Stimulated activated CD4-positive, alpha-beta T cell treated with anti-CD3 and anti-CD28 coated beads, Interleukin-12 subunit alpha, Interleukin-12 subunit beta, amount 100 ng/mL, for 48 hours (primary cell): ENCODE measurements at places on chromosomes 6 and 20.

GRCh38 chr6:117676577-117677218 is 1.4 kb downstream of the NUS1 start:
- DNase-seq: no peak

- no peak for DNase-seq
Measured at GRCh38 chr6:17927705-17928104, 59.7 kb downstream of the KIF13A start.

DNA sequence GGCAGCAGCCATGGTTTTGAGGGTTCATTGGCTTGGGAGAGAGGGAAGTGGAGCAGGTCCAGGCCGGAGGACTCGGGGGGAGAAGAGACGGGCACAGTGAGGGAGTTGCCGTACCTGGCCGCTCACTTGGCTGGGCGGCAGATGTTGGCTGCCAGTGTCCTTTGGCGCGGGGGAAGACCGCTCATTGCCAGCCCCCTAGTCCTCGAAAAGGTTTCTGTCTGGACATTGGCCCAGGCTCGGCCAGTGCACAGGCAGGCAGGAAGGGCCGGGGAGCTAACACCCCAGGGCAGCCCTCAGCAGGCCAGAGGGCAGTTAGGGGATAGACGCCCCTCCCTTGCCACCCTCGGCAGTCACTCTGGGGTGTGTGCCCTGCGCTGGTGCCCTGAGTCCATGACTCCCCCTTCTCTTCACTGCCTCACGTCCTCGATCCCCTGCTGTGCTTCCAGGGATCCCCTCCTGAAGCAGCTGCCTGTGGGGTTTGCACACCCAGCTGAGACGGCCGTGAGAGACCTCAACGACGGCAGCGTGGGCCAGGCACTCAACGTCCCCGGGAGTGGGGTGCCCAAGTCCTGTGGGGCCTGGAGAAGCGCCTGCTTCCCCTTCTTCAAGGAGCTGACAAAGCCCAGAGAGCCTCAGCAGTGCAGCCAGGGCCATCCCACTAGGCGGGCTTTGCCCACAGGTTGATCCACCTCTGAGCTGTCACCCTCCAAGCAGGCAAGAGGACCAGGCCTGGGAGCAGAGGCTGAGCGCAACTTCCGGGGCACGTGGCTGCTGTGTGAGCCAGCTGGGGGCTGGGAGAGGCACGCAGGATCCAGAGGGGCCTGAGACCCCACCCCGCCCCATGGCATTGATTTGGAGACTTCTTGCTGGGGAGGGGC is 20.4 kb downstream of the RBM38 start:
- DNase-seq: no peak

DNA sequence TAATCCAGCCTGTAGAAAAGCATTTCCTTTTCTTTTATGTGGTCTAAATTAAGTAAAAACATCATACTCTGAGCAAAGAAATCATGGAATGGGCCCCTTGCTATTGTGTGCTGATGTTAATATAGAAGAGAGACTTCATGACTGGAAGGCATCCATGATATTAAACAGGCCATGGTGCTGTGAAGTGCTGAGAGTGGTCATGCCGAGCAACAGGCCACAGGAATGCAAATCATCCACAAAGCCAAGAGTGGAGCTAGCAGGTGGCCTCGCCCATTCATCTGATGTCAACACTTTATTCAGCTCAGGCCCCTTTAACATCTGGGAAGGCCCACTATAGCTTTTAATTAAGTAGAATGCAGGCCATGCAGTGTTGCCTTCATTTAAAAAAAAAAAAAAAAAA is 115.2 kb upstream of the HMGCLL1 start:
- no peak for DNase-seq

- DNase-seq: no peak
Measured at GRCh38 chr20:58709703-58710039, 17.1 kb downstream of the NPEPL1 start.

DNA sequence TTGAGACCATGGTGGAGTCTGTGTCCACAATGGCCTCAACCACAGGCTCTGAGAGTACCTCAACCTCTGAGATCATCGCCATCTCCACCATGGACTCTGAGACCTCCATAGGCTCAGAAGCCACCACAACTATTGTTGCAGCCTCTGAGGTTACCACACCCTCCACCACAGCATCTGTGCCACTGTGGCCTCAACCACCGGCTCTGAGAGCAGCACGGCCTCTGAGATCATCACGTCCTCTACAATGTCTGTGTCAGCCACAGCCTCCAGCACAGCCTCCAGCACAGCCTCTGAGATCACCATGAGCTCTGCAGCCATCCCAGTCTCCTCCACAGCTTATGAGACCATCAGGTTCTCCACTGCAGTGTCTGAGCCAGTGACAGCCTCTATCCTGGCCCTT is 19.4 kb upstream of the MUC21 start:
- no peak for DNase-seq

DNA sequence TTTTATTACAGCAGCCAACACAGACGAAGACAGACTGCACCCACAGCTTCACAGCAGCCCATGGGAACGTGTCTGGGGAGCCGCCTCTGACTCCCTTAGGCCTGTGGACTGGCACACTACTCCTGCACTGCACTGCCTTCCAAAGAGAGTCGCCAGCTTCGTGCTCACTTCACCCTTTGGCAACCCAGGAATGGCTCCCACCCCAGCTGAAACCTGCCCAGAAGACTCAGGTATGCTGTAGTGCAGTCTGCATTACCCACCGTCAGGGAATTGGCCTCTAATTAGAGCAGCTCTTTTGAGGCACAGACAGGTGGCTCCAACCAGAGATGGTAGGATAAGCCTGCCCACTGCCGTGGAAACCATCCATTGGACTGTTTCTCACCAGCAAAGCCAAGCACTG is 39.9 kb upstream of the FRMD1 start:
- DNase-seq: no peak

GRCh38 chr20:43438578-43439316 is 18.9 kb upstream of the SRSF6 start:
- DNase-seq: no peak

GRCh38 chr20:33556246-33556645 is 66.3 kb downstream of the CBFA2T2 start:
- no peak for DNase-seq

GRCh38 chr20:44186201-44186600 is 787 bp downstream of the JPH2 start:
- no peak for DNase-seq

DNA sequence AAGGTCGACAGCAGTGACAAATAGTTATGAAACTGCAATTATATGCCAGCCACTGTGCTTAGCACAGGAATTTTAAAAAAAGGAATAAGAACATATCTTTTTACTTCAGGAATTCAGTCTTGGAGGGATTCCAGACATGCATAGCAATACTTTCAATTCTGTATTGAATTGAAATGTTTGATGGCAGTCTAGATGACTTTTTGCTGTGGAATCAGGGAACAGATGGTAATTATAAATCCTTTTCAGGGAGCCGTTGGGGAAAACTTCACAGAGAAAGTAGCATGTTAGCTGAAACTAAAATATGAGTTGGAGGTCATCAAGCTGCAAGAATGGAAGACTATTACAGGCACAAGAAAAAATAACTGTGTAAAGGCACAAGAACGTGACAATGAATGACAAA is 74.8 kb downstream of the IMPG1 start:
- no peak for DNase-seq

DNA sequence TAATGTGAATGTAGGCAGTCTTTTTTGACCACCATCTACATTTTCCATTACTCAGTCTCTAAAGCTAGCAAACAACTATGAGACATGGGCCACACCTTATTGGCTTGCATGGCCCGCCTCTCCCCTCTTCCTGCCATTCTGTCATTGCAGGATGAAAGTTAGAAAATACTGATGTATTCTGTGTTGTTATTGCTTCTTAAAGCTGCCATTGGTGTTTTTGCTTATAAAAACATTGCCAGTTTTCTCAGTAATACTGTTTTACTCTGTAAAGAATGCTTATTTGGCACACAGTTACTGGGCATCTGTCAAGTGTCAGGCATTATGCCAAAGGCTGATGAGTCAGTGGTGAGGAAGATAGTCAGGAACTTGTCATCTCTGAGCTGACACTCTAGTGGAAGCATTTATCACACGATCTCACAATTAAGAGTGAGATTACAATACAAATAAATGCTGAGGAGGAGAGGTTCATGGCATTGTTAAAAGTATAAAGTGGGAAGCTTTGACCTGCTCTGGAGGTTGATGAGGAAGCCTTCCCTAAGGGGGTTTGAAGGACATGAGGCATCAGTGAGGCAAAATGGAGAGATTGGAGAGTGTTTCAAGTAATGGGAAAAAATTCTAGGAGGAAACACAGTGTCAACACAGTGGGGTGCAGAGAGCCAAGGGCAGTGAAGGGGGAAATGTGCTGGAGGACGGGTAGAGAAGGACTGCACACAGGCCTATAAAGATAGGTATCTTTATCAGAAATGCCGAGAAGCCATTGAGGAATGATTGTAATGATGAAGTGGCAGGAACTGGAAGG is 14.7 kb downstream of the KLHL32 start:
- no peak for DNase-seq

- no peak for DNase-seq
Measured at GRCh38 chr6:167851370-167851952, 24.8 kb downstream of the AFDN start.

DNA sequence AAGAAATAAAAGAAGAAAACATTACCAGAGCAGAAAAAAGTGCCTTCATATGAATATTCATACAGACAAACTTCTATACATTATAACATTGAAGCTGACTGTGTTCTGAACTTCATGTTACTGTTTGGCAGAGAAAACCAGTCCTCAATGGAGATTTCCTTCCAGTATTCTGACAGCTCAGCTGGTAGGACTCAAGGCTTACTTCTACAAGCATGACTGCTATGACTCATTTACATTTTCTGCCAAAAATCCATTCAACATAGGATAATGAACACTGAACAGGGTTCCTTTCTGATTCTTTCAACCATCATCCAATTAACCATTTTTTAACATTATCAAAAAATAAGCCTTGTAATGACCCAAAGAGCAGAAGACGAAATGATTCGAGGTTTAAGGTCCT is 25.4 kb downstream of the COL9A1 start:
- DNase-seq: no peak

- no peak for DNase-seq
Measured at GRCh38 chr20:14775778-14776177, 438.4 kb upstream of the FLRT3 start.

- DNase-seq: no peak
Measured at GRCh38 chr6:162581988-162582780, 145.4 kb downstream of the PRKN start.

- DNase-seq: no peak
Measured at GRCh38 chr20:4441191-4441590, 280.5 kb upstream of the PRND start.

DNA sequence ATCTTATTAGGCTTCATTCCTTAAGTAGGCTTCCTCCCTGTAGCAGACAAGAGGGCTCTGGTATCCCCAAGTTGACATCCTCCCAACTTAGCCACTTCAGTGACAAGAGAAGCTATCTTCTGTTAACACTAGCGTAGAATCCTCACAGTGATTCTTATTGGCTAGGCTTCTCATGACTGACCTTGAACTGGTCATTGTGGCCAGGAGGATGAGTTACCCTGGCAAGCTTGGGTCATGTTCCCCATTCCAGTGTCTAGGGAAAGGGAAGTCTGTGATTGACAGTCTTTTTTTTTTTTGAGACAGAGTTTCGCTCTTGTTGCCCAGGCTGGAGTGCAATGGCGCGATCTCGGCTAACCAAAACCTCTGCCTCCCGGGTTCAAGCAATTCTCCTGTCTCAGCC is 7.1 kb downstream of the CDKAL1 start:
- DNase-seq: no peak

- no peak for DNase-seq
Measured at GRCh38 chr20:61443443-61444126, 191.5 kb downstream of the CDH4 start.

GRCh38 chr6:158270389-158271127 is 41.7 kb upstream of the TULP4 start:
- no peak for DNase-seq

- DNase-seq: no peak
Measured at GRCh38 chr20:2692036-2692885, at the start of gene EBF4. Gene EBF4, plus strand, starts transcription at chr20:2692780. Its CDS starts 866 bp downstream, at chr20:2693646.

GRCh38 chr6:28953585-28954258 is 29.9 kb upstream of the TRIM27 start:
- DNase-seq: no peak

- no peak for DNase-seq
Measured at GRCh38 chr6:26454631-26455030, 3.1 kb upstream of the BTN2A1 start.

GRCh38 chr6:116512111-116512559 is 696 bp downstream of the CALHM5 start:
- no peak for DNase-seq

DNA sequence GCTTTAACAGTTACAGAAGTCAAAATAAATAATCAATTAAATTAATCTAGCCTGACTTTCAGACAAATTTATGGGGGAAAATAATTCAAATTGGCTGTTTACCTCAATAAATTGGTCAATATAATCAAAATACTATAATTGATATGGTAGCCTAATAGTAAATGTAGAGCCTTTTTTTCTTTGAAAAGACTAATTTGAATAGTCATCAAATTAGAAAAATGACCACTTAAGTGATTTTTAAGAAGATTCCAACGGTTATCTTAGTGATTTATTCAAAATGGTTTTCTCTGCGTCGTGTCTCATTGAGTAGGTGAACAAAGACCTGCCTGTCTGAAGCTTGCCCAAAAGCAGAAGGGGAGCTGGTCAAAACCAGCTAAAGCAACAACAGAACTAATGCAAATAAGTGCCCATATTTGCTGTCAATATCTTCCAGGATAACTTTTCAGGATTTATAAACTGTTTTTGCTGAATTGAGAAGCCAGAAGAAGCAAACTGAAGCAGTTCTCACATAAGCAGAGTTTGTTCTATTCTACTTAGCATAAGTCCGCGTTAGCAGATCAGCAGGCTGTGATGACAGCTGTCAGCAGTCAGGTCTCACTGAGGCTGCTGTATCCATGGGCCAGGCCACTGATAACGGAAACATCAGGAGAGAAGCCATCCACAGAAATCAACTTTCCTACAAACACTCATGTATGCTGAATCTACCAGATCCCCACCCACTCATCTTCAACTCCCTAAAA is 7.0 kb downstream of the RCAN2 start:
- DNase-seq: no peak

- DNase-seq: no peak
Measured at GRCh38 chr6:32799740-32800139, 17.1 kb downstream of the HLA-DOB start.

- DNase-seq: no peak
Measured at GRCh38 chr20:19827818-19828217, 69.8 kb downstream of the RIN2 start.

DNA sequence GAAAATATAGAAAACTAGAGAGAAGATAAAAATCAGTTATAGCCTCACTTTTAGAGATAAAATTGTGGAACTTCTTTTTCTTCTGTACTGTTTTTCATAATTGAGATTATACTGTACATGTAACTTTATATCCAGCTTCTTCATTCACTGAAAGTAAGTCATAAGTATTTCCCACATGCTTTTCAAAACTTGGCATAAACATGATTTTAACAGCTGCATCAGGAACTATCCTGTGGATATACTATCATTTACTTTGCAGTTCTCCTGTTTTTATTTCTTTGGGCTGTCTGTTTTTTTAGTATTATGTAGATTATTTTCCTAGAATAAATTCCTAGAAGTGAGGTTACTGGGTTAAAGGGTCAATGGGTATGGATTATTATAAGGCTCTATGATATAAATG is 14.8 kb downstream of the DSTN start:
- no peak for DNase-seq

GRCh38 chr6:90905351-90905750 is 318.5 kb upstream of the MAP3K7 start:
- no peak for DNase-seq
